ENCODE measurements at places on chromosomes 2 and 18. TPM values are rescaled to one million over a fixed set of nuclear protein-coding genes. Genes with fewer than 3 reads are reported as not detected.
A peak's percentile ranks its signal among the peaks of the same experiment; 100 is the strongest.

HAT1 gene
- total RNA-seq = 66.5 TPM

- DNase-seq = no peak
- H3K4me1 ChIP-seq = no peaks in the 10 kb centered on the region
- H3K27ac ChIP-seq = no peak overlapping the region
- no peaks in the 10 kb centered on the region for H3K36me3 ChIP-seq
- no peaks in the 10 kb centered on the region for H3K27me3 ChIP-seq
- no peak overlapping the region for H3K4me3 ChIP-seq
Observed at GRCh38 chr2:136175466-136175865, 57.5 kb upstream of the CXCR4 start.

PLGLB1 gene
- total RNA-seq = 1.1 TPM

- H3K4me3 ChIP-seq = no peak overlapping the region
- no peaks in the 10 kb centered on the region for H3K27me3 ChIP-seq
- H3K4me1 ChIP-seq = no peaks in the 10 kb centered on the region
- no peak for DNase-seq
Observed at GRCh38 chr18:59200787-59201186, 19.2 kb upstream of the GRP start.

GRCh38 chr2:216315802-216316603 lies 56.3 kb downstream of the MARCHF4 start:
- H3K27ac ChIP-seq = no peak overlapping the region
- H3K4me1 ChIP-seq = no peaks in the 10 kb centered on the region
- H3K27me3 ChIP-seq = peaks cover 12% of the 10 kb centered on the region
- H3K36me3 ChIP-seq = no peaks in the 10 kb centered on the region
- no peak for DNase-seq

LYG2 gene
- total RNA-seq = not detected

DNA sequence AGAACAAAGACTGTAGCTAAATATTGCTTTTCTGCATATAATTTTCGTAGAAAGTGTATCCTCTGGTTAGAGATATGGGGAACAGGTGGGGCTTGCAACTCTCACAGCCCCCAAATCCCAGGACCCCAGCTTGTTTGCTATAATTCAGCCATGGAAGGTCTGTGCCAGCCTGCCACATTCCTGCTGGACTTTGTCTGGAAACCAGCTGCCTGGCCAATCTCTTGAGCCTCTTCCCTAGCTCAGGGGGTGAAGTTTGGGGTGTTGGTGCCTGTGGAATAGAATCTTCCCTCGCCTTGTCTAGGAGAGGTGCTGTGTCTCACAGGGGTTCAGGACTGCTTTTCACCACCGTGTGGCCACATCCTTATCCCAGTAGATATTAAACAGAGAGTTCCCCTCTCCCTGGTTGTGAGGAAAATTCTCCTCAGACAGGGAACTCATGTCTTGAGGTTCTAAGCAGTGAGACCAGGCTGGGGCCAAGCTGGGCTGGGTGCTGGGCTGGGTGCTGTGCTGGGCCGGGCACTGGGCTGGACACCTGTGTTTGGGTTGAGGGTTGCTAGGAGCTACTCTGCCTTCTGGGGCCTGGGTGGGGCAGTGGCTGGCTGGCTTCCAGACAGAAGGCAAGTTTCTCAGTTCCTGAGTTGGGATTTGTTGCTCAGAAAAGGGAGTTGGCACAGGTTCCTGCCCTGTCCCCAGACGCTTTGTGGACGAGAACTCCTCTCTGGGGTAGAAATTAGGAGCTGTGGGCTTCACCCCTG lies 12.3 kb downstream of the TOGARAM2 start:
- no peaks in the 10 kb centered on the region for H3K27me3 ChIP-seq
- H3K4me1 ChIP-seq = no peaks in the 10 kb centered on the region
- DNase-seq = no peak
- no peaks in the 10 kb centered on the region for H3K36me3 ChIP-seq
- H3K4me3 ChIP-seq = no peak overlapping the region

ABCG5 gene
- total RNA-seq = not detected

- no peaks in the 10 kb centered on the region for H3K27me3 ChIP-seq
- no peak for DNase-seq
- no peaks in the 10 kb centered on the region for H3K36me3 ChIP-seq
- peak overlapping the region; percentile 60 for H3K27ac ChIP-seq
- peaks cover 31% of the 10 kb centered on the region for H3K4me1 ChIP-seq
Observed at GRCh38 chr2:190110131-190110530, 47.6 kb upstream of the MSTN start.

- H3K4me3 ChIP-seq = no peak overlapping the region
- H3K27ac ChIP-seq = no peak overlapping the region
- no peaks in the 10 kb centered on the region for H3K27me3 ChIP-seq
- H3K36me3 ChIP-seq = no peaks in the 10 kb centered on the region
- DNase-seq = no peak
Observed at GRCh38 chr2:219789476-219789875, 162.0 kb downstream of the SLC4A3 start.

PIEZO2 gene
- total RNA-seq = 0.06 TPM

GRCh38 chr2:44392338-44392943 lies 30.7 kb downstream of the CAMKMT start:
- peak; percentile 24 for DNase-seq
- H3K27me3 ChIP-seq = no peaks in the 10 kb centered on the region
- no peaks in the 10 kb centered on the region for H3K4me1 ChIP-seq
- no peak overlapping the region for H3K4me3 ChIP-seq

FMNL2 gene
- 11.0 TPM for total RNA-seq

DNA sequence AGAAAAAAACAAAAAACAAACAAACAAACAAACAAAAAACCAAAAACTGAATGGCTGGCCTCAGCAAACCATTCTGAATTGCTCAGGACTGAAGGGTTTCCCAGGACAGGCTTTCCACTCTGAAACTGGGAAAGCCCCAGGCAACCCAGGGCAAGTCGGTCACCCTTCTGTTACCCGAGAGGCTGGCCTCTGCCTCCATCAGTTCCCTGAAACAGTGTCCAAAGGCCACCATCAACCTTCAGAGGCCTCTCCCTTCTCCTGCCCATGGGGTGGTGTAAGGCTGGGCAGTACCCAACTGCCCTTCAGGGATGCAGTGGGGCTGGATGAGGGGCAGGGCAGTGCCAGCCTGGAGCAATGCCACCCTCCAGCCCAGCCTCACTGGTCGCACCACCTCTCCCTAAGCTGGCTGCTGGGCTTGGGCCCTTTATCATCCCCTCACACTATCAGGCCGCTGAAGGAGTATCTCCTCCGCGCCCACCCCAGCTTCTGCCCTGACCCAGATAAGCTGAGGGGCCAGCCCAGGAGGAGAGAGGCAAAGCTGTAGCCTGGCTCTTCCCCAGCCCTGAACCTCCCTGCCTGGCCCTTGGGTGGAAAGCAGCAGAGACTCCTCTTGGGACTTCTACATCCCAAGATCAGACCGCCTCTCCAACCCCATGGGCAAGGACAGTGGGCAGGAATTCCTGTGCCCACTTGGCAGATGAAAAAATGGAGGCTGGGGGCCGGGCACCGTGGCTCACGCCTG lies 35.9 kb downstream of the ZFP36L2 start:
- no peak overlapping the region for H3K4me3 ChIP-seq
- H3K27ac ChIP-seq = no peak overlapping the region
- DNase-seq = no peak
- no peaks in the 10 kb centered on the region for H3K4me1 ChIP-seq

GRCh38 chr18:46261799-46262198 lies 157.6 kb downstream of the HAUS1 start:
- no peak overlapping the region for H3K4me3 ChIP-seq
- peaks cover 65% of the 10 kb centered on the region for H3K4me1 ChIP-seq
- DNase-seq = no peak

REG1B gene
- total RNA-seq = not detected

CERKL gene
- not detected for total RNA-seq

TMEM247 gene
- total RNA-seq = not detected

DNA sequence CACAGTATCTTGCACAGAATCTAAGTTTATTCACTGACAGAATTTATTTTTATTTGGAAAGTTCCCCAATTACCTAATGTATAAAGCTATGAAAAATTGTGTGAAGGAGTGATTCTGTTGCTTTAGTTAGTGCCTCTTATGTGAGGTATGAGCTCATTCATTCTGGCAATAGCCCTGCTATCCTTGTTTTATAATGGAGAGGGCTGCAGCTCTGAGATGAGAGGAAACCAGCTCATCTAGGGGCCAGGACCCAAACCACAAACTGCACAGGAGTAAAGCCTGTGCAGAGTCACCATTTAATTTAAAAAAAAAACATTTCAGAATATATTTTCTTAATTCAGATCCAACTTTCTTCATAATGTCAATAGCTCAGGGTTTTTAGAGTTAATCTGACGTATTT lies 383.0 kb downstream of the TMEM182 start:
- H3K27me3 ChIP-seq = no peaks in the 10 kb centered on the region
- no peak overlapping the region for H3K4me3 ChIP-seq
- H3K36me3 ChIP-seq = no peaks in the 10 kb centered on the region
- H3K4me1 ChIP-seq = no peaks in the 10 kb centered on the region

GRCh38 chr18:45103319-45104048 lies 422.8 kb downstream of the SETBP1 start:
- no peak overlapping the region for H3K27ac ChIP-seq
- no peaks in the 10 kb centered on the region for H3K36me3 ChIP-seq
- H3K4me3 ChIP-seq = no peak overlapping the region
- H3K4me1 ChIP-seq = no peaks in the 10 kb centered on the region
- H3K27me3 ChIP-seq = no peaks in the 10 kb centered on the region

- no peaks in the 10 kb centered on the region for H3K27me3 ChIP-seq
- H3K4me3 ChIP-seq = no peak overlapping the region
- H3K36me3 ChIP-seq = no peaks in the 10 kb centered on the region
Observed at GRCh38 chr2:228056293-228057097, 125.0 kb downstream of the SPHKAP start.

DNA sequence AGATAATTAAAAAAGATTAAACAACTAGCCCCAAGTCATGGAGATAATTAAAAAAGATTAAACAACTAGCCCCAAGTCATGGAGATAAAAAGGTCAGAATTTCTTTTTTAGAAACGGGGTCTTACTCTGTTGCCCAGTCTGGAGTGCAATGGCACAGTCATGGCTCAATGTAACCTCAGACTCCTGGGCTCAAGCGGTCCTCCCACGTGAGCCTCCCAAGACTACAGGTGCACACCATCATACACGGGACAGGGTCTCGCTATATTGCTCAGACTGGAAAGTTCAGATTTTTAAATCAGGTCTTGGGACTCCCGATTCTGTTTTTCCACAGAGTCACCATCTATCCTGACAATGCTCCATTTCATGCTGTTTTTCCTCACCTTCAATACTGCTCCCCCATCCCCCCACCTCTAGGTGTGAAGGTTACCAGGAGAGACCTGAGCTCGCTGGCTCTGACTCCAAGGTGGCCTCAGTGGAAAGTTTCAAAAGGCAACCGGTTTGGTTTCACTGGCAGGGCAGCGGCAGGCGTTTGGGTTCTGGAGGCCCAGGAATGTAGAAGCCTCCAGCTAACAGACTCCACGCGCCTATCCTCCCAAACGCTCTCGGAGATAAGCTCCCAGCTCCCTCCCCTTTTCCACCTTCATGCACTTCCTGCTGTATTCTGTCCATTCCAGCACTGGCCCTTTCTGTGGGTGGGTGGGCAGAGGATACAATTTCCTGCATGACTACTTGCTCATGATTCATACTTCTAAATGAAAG lies 2.9 kb upstream of the SEMA4C start:
- peaks cover 16% of the 10 kb centered on the region for H3K4me1 ChIP-seq
- H3K27ac ChIP-seq = peak overlapping the region; percentile 46
- no peaks in the 10 kb centered on the region for H3K27me3 ChIP-seq
- no peaks in the 10 kb centered on the region for H3K36me3 ChIP-seq

COL4A4 gene
- 12.3 TPM for total RNA-seq

GRCh38 chr2:85166021-85166420 lies 32.8 kb downstream of the TCF7L1 start:
- H3K27ac ChIP-seq = no peak overlapping the region
- H3K4me1 ChIP-seq = peaks cover 49% of the 10 kb centered on the region
- H3K36me3 ChIP-seq = no peaks in the 10 kb centered on the region
- DNase-seq = no peak
- H3K27me3 ChIP-seq = no peaks in the 10 kb centered on the region
- H3K4me3 ChIP-seq = no peak overlapping the region
